ENCODE measurements at places on chromosomes 1 and 21.

GRCh38 chr1:230781594-230781993, 34.4 kb downstream of the CAPN9 start:
- DNase-seq = no peak

DNA sequence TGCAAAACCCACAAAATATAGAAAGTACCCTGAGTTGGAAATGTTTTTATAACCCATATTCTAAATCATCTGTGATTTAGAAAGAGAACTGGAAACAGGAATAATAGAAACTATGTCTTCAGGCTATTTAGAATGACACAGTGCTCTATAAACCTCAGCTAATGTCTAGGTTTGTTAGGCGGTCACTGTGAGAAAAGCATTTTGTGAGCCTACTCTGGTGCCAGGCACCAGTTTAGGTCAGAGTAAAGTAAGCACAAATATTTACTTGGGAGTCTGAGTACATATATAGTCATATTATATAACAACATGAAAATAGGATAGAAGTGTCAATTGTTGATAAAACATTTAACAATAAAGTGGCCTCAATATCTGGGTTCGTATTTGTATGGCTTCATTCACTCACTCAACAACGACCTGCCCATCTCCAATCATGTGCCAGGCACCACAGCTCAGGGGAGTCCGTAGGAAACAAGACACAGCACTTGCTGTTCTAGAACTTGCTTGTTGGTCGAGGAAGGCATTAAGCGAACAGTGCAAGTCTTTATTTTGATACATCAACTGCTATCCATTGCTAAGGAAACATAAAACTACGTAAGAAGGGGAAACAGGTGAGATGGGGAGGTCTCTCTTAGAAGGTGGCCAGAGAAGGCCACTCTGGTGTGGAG, 37.2 kb downstream of the GNB1 start:
- DNase-seq = no peak

DNA sequence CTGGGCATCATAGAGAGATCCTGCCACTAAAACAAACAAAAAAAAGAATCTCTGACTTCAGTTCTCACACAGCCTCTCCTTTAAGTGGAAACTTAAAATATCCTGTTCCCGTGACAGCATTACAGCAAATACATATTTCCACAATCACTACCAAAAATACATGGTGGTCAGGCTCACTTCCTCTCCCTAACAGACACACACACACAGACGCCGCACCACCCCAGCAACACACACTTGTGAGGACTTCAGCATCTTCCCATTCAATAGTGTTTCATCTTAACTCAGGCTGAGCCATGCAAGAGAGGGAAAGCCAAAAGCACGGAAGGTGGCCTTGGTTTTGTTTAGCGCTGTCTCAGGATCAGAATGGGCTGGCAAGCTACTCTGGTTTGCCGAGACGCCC, 21.9 kb downstream of the KIAA1614 start:
- no peak for DNase-seq

DNA sequence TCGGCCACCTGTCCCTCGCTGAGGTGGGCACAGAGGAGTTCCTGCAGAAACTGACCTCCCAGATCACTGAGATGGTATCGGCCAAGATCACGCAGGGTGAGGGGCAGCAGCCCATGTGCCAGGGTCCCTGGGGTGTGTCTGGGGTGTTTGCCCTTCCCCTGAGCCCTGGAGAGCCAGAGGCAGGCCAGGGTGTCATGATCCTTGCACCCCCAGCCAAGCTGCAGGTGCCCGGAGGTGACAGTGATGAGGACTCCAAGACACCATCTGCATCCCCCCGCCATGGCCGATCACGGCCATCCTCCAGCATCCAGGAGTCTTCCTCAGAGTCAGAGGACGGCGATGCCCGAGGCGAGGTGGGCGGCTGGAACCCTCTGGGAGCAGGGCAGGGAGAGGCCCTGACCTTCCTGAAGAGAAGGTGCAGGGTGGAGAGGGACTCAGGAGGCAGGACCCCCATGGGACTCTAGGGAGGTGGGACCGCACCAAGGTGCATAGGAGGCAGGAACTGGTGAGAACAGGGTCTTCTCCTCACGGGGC, 69.5 kb downstream of the TRIM11 start:
- no peak for DNase-seq

DNA sequence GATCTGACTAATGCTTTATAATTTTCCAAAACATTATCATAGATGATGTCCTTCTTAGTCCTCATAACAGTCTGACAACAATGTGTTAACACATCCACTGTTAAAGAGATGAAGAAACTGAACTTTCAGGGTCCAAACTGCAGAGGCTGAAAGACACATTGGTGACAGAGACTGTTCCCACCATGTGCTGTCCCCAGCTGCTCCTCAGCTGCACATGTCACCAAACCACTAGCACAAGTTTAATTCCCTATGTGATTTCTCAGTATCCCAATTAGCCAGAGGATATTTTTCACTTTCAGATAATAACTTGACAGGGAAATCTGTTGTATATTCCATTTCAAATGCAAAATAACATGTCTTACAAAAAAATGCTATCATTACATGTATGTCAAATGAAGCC, 24.6 kb downstream of the LAMC2 start:
- DNase-seq = no peak

DNA sequence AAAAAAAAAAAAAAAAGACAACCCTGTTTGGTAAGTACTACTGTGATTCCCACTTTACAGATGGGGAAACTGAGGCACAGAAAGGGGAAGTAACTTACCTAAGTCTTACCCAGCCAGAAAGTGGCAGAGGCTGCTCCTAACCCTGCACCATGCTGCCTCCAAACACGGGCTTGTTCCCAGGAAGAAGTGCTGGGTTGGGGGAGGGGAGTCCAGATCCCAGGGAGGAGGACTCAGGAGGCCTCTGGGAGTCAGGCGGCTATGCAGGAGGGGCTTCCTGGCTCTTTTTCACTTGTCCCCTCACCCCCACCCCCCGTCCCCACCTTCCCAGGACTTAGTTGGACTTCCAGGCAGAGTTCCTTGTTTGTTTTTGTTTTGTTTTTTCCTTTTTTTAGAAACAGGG, 23.9 kb downstream of the PIK3CD start:
- no peak for DNase-seq

All from CD4-positive, alpha-beta T cell treated with Interferon gamma for 1 hour (primary cell).